SHP77 (cell line): ENCODE measurements at places on chromosomes 1 and 21.

- no peak for DNase-seq
Observed at GRCh38 chr1:171468120-171468750, 17.1 kb upstream of the PRRC2C start.

GRCh38 chr1:237737448-237737847, 153.3 kb downstream of the ZP4 start:
- no peak for DNase-seq

DNA sequence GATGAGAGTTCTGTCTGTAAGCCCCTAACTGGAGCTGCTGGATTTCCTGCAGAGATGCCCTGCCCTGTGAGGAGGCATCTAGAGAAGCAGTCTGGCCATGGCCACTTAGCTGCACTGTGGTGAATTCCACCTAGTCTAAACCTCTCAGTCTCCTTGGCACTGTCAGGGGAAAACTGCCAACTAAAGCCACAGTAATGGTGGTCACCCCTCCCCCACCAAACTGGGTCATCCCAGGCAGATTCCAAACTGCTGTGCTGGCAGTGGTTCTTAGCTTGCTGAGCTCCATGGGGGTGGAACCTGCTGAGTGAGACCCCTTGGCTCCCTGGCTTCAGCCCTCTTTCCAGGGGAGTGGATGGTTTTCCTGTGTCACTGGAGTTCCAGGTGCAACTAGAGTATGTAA, 740.6 kb downstream of the RWDD3 start:
- DNase-seq = no peak

DNA sequence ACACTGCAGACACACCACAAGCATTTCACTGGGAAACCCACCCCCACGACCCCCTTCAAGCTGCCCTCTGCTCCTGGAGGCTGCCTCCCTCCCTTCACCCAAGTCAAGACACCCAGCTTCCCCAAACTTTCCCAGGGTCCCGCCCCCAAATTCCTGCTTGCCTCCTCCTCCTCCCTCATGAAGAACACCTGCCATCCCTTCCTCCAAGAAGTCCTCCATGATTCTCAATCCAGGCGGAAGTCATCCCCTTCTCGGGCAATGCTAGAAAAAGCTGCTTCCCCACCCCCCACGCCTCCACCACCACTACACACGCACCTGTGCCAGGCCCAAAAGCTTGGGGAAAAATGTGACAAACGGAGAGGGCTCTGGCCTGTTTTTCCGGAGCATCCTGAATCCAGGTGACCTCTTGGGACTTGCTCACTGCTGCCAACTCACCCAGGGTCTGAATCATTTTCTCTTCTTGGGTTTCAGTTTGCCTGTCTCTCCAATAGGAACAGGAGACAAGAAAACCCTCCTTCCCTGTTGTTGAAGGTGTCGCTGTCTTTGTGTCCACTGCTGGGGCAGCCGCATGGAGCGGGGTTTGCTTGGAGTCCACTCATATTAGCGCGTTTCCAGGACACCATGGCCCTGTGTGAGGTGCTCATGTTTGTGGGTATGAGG, 101.0 kb upstream of the CASZ1 start:
- no peak for DNase-seq

DNA sequence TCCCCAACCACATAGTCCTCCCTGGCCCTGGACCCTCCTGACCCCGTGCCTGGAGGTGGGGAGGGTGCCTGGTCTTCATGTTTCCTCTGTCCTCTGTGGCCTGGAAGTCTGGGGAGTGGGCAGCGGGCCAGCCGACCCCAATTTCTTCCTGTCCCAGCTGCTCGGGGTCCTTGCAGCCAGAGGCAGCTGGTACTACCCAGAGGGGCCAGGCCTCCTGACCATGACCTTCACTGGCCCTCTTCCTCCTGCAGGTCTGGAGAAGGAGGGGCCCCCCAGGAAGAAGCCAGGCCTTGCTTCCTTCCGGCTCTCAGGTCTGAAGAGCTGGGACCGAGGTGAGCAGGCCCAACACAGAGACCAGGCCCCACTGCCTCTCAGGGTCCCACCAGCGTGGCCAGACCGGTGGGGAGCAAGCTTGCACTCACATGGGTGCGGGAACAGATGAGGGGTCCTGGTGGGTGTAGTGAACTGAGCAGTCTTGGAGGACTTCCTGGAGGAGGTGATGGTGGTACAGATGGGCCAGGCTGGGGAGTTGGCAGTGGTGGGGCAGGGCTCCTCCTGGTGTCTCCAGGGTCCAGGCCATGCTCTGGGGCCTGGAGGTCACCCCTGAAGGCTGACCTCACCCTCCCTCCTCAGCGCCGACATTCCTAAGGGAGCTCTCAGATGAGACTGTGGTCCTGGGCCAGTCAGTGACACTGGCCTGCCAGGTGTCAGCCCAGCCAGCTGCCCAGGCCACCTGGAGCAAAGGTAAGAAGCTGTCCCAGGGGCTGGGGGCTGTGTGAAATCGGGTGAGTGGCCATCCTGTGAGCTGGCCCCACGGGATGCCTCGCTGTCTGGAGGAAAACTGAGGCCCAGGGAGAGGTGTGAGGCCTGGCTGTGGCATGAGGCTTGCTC, 32.7 kb downstream of the TRIM11 start:
- DNase-seq = no peak

DNA sequence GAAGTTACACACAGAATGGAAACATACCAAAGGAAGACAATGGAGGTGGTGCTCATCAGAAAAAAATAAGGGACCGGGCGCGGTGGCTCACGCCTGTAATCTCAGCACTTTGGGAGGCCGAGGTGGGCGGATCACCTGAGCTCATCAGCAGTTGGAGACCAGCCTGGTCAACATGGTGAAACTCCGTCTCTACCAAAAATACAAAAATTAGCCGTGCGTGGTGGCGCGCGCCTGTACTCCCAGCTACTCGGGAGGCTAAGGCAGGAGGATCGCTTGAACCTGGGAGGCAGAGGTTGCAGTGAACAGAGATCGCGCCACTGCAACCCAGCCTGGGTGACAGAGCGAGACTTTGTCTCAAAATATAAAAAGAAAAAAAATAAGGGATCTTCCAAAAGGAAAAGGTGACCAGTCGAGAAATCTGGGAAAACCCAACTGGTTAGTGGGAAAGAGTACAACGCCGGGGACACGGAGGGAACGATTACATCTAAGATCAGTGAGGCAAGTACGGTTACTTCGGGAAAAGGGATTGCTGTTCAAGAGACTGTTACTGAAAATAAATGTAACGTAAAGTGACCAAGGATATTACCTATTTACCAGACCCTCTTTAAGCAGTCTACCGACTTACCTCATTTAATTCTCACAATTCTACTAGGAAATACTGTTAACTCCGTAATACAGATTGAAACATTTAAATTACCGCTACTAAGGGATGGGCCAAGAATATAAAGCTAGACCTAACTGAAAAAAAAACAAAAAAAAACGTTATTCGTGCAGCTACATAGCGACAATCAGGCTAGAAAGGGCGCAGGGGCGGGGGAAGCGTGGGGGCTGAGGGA, 822 bp downstream of the CCT3 start:
- DNase-seq = no peak

- DNase-seq = no peak
Observed at GRCh38 chr21:41886328-41886727, 7.2 kb upstream of the PRDM15 start.

DNA sequence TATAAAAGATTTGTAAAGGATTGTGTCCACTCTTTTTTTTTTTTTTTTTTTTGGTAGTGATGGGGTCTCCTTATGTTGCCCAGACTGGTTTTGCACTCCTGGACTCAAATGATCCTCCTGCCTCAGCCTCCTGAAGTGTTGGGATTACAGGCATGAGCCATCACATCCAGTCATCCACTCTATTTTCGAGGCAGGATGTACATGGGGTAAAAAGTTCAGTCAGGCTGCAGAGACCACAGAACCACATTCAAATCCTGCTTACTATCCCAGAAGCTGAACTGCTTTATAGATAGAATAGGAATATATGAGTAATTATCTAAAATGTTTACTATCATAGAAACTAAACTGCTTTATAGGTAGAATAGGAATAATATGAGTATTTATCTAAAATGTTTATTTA, 26.0 kb upstream of the KCNK2 start:
- no peak for DNase-seq

DNA sequence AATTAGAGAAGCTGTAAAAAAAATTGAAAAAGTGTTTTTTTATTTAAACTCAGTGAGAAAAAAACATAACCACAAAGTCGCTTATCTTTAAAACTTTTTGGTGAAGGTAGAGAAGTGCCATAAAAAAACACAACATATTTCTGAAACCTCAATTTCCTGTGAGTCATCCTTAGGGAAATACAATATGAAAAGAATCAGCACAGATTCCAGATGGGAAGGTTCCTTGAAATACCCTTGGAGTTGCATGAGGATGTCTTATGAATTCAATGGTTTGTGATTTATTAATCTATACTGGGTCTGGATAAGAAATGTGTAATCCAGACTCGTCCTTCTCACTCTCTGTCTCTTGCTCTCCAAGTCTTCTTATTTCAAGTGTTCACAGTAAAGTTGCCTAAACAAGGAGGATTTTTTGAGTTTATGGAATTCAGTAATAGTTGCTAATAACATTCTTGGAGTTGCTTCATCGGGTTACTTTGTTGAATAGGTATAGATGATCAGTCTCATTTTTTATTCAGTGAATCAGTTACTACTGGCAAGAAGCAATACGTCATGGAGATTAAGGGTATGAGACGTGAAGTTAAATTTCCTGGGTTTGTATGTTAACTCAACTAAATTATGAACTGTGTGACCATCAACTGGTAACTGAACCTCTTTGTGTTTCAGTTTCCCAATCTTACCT, 191.4 kb downstream of the KCNK2 start:
- DNase-seq = no peak

DNA sequence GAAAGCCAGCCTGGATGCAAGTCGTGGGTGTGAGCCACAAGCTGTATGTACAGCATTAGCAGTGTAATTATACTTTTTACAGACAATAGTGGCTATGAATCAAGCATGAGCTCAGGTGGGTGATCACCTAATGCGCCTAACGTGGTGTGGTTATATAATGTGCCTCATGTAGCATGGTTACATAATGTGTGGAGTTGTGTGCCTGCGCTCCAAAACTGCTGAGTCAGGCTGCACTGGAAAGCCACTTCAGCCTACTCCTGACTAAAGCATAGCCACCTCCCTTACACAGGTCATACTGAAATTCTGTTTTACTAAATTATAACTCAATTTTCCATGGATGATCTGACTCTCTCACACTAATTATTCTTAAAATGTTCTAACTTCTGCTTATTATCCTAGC, 69.8 kb downstream of the KCNT2 start:
- DNase-seq = no peak

DNA sequence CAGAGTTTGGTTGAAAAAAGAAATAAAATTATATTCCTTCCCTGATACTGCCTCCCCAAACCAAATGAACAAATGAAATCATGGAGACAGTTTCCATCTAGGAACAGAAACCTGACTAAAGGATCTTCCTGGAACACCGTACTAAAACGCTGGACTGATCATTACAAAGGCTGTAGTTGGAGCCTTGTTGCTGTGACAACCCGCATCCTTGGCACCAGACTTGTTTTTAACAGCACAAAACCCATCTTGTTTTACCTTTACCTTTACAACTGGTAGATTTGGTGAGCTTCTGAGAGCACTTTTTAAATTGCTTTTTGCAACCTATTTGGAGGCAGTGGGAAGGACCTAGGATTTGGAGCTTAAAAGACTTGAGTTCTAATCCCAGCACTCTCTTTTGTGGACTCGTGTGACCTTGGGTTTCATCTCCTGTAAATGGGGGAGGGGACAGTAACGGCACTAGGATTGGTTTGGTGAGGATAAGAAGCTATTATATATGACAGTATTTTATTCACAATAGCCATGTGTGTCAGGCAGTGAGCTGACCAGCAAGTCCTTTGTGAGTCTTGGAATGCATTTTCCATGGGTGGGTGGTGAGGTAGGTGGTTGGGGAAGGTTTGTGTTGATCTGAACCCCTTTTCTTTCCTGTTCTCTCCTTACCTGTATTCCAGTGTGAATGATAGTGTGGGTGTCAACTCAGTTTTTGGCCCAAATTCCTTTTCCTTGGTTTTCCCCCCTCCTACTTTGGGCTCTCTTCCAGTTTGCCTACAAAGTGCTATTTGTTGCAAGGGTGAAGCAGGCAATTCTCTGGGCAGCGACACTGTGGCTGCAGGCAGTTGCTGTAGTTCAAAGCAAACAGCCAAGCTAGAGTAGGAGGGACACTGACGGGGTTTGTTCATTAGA, 12.6 kb downstream of the LRRC8D start:
- DNase-seq = no peak

DNA sequence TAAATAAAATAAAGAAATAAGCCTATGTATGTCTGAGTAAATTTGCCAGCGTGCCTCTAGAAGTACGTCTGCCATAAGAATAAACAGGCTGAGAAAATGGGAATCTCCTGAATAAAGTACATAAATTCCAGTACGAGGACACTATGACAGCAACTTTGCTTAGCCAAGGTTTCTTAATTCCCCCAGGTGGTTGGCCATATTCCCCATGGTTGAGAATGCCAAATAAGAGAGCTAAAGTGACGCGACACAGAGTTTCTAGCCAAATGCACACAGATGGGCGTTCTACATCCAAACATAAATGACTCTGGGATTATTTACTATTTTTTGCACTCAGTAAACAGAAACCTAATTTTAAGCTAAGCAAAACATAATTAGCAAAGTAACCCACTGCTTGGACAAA, 19.5 kb downstream of the KCNH1 start:
- DNase-seq = no peak

DNA sequence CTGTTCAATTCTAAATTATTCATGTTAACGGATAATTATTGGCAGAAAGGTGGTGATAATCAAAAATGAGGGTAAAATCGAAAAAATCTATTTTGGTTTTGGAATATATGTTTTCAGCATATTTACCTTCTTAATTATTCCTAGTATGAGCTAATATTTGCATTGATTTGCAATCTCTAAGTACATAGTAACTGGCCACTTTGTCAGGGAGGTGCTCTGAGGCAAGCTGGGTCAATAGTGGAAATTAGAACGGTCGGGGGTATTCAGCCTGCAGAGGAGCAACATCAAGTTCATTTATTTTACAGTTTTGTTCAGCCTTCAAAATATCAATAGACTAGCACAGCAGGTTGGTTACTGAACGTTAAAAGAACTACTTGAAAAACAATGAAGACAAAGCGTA, 1.8 kb downstream of the OTUD7B start:
- peak; percentile 57 for DNase-seq

DNA sequence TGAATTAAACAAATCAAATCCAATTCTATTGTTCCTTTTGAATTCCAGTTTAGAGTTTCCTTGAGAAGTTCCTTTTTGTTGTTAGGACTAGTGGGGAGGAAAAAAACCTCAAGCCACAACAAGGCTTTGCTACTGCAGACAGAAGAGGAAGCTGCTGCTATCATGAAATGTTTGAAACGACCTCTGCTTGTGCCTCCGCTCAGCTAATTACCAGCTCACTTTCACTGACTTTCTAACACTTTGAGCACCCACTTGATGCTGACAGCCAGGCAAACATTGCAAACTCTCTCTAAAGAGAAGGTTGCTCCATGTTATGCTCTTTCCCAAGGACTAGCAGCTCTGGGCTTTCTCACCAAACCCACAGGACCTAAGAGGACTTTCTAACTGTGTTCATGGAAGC, 203.9 kb upstream of the PROX1 start:
- DNase-seq = no peak

DNA sequence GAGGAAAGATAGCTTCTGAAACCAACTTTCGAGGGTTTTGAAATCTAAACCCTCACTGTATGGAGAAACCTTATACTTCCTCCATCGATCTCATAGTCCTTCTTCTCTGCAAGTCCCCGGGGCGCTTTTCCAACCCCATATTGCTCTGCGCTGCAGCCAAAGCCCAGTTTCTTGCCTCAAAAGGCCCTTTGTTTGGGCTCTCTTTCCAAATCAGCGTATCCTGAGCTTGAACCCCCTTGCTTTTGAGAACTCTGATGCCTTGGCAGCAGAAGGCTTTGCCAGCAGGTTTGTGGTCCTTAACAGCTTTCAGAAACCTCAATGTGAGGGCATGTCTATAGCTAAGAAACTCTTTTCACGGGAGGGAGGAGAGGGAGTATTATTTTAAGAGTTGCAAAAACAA, 21.6 kb downstream of the PLPP3 start:
- DNase-seq = no peak
